Activated CD4-positive, alpha-beta T cell treated with anti-CD3 and anti-CD28 coated beads for 24 hours (primary cell): ENCODE measurements at places on chromosomes 7 and 10.

GRCh38 chr10:106479636-106480035 lies 684.9 kb downstream of the SORCS1 start:
- DNase-seq, result no peak

DNA sequence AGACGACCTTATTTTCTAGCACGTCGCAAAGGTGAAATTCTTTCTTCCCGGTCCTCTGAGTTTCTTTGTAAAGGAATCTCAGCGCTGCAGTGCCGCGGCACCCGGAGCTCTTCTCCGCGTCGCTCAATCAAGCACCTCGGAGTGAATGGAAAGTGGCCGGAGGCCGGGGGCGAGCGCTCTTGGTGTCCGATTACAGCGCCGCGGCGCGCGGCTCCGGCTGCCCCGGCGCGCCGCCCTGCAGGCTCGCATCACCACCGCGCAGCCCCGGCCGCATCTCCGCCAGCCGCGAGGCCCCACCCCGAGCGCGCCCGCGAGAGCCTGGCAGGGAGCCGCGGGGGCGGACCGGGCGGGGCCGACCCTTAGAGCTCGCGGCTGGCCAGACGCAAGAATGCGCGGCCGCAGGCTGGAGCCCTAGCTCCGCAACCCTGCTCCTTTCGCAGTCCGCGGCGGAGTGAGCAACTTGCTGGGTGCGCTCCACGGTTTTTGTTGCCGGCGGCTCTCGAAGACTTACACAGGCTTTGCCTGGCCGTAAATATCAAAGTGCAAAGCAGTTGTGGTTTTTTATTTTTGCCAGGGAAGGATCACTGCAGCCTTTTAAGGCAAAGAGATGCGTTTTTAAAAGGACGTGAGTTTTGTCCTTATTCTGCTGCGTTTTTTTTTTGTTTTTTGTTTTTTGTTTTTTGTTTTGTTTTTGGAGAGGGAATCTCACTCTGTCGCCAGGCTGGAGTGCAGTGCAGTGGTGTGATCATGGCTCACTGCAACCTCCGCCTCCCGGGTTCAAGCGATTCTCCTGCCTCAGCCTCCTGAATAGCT lies at the start of gene SEMA3C:
TSS of gene SEMA3C (minus strand) at position 143 of the 813 bp plus-strand sequence. CDS start 2,270 bp downstream, outside the sequence.
- no peak for DNase-seq

DNA sequence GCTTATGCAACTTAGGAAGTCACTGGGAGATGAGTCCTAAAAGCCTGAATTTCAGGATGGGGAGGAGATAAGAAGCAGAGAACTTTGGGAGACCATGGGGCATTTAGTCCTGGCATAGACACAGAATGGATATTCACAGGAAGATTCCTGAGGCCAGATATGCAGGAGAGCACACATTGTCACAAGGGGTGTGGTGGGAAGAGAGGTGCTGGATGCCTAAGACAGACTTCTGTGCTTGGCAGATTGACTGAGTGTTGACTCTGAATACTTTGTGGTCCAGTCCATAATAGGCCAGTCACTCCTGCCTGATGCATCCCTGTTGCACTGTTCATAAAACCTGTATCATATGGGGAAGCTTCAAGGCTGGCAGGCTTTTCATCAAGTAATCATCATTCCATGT lies 18.5 kb downstream of the SRI start:
- DNase-seq, result no peak

DNA sequence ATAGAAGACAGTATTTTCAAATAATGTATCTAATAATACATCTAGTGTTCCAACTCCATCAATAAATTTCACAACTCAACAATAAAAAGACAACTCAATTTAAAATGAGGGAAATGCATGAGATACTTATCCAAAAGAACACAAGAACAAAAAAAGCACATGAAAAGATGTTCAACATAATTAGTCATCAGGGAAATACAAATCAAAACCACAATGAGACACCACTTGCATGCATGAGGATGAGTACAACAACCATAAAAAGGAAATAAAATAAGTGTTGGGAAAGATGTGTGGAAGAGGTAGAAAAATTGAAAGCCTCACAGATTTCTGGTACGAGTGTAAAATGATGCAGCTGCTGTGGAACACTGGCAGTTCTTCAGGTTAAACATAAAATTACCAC lies 111.6 kb upstream of the PTPRZ1 start:
- no peak for DNase-seq

DNA sequence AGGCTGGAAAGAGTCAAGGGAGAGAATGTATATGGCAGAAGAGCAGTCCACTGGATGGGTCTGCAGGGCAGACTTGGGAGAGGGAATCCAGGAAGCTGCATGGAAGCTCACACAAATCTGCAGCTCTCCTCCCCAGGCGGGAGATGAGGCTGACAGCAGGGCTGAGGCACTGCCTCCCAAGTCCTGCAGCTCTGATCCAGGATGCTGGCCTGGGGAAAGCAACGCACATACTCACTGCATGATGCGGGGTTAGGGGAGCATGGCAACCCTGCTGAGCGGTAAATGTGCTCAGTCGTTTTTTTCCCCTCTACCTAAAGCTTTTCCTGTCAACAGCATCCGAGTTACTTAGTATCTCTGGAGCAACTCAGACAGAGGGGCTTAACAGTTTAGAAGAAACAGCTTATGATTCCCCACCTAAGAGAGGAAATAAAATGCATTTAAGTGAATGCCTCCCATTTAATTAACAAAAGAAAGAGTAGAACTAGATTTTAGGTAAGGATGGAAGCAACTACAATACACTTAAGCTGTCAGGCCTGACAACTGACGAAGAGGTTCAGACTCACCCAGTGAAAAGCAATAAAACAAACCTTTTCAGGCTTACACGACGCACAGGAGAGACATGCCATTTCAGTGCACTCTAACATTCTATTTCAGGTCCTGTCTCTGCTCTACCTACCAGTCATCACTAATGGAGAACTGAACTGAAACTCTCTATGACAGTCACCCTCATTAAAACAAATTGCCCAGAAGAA lies 37.0 kb downstream of the CHCHD3 start:
- DNase-seq, result no peak

GRCh38 chr7:96287559-96287958 lies 34.3 kb downstream of the SLC25A13 start:
- no peak for DNase-seq

GRCh38 chr10:7767209-7767608 lies 20.6 kb downstream of the KIN start:
- DNase-seq, result no peak
